ENCODE measurements at places on chromosomes 1 and 21.

GRCh38 chr1:190116921-190117320, 360.7 kb downstream of the BRINP3 start:
- no peak for DNase-seq
- H3K4me3 ChIP-seq, result no peak overlapping the region
- H3K27ac ChIP-seq, result no peak overlapping the region
- no peaks in the 10 kb centered on the region for H3K27me3 ChIP-seq

DNA sequence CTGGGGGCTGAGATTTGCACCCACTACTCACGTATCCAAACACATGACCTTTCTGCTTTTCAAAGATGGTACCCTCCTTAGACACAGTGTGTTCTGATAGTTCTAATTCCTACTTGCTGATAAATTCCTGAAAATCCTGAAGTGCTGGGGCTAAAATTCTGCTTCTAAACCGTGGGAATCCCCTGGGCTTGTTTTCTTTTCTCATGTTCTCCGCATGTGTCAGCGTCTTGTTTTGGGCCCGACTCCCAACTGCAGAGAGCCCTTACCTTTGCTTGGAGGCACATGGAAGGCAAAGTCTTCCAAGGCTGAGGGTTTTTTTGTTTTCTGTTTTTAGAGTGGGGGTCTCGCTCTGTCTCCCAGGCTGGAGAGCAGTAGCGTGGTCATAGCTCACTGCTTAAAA, 27.2 kb downstream of the PSMG1 start:
- no peak overlapping the region for H3K4me3 ChIP-seq
- H3K36me3 ChIP-seq, result no peaks in the 10 kb centered on the region
- no peaks in the 10 kb centered on the region for H3K27me3 ChIP-seq
- DNase-seq, result no peak
- H3K4me1 ChIP-seq, result no peaks in the 10 kb centered on the region
- H3K27ac ChIP-seq, result no peak overlapping the region

- no peaks in the 10 kb centered on the region for H3K4me1 ChIP-seq
- H3K36me3 ChIP-seq, result no peaks in the 10 kb centered on the region
- H3K27ac ChIP-seq, result peak overlapping the region; percentile 42
- peak overlapping the region; percentile 37 for H3K4me3 ChIP-seq
- DNase-seq, result peak; percentile 32
Measured at GRCh38 chr1:212557739-212558692, 50.5 kb upstream of the ATF3 start.

DNA sequence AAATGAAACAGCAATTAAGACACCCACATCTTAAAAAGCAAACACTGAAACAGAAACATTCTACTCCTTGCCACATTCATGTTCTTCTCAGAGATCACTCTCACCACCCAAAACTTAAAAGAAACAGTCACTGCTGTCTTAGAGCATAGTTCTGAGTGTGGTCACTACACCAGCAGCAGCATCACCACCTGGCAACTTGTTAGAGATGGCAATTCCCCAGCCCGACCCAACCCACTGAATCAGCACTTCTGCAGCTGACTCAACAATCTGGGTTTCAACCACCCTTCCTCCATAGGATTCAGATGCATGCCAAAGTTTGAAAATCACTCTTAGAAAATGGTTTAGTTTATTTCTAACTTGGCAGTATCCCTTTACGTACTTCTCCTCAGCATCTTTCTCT, 126.1 kb downstream of the CDC42BPA start:
- peak; percentile 77 for DNase-seq
- H3K27ac ChIP-seq, result no peak overlapping the region
- no peaks in the 10 kb centered on the region for H3K36me3 ChIP-seq
- H3K4me3 ChIP-seq, result no peak overlapping the region
- no peaks in the 10 kb centered on the region for H3K4me1 ChIP-seq
- H3K27me3 ChIP-seq, result no peaks in the 10 kb centered on the region

GRCh38 chr1:75986478-75986877, 54.3 kb upstream of the ASB17 start:
- H3K4me3 ChIP-seq, result no peak overlapping the region
- no peaks in the 10 kb centered on the region for H3K36me3 ChIP-seq
- no peaks in the 10 kb centered on the region for H3K4me1 ChIP-seq
- no peak overlapping the region for H3K27ac ChIP-seq

GRCh38 chr1:33379631-33380354, 51.1 kb downstream of the PHC2 start:
- H3K4me3 ChIP-seq, result no peak overlapping the region
- peaks cover 18% of the 10 kb centered on the region for H3K4me1 ChIP-seq
- no peak for DNase-seq
- H3K27ac ChIP-seq, result no peak overlapping the region
- H3K27me3 ChIP-seq, result no peaks in the 10 kb centered on the region
